ENCODE measurements at places on chromosomes 12 and 14.

GRCh38 chr14:91405241-91405721 is 12.3 kb downstream of the CCDC88C start:
- no peak for DNase-seq

- no peak for DNase-seq
Measured at GRCh38 chr12:24688601-24689000, 260.3 kb downstream of the BCAT1 start.

GRCh38 chr14:95402176-95402575 is 82.5 kb upstream of the CLMN start:
- DNase-seq = no peak

GRCh38 chr14:43792980-43793379 is 714.1 kb downstream of the FSCB start:
- no peak for DNase-seq

GRCh38 chr12:41992022-41992421 is 152.7 kb downstream of the GXYLT1 start:
- no peak for DNase-seq

DNA sequence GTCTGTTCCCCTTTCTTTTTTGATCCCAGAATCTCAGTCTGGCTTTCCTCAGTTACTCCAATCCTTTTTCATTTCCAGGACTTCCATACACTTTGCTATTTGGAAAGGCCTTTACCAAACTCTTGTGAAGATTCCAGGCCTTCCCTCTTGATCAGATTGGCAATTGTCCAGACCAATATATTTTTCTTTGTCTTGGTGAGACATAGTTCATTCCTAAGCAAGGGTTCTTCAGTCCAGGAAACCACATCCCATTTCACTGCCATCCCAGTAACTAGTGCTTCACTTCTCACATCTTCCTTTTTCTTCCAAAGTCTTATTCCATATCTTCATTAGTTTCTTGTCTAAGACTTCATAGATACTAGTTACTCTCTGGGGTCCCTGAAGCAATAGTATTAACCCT is 2.1 kb upstream of the PTPRQ start:
- no peak for DNase-seq
